ENCODE measurements at places on chromosomes 4 and X. TPM values are rescaled to one million over a fixed set of nuclear protein-coding genes. Genes with fewer than 3 reads are reported as not detected.

GRCh38 chrX:120768681-120769080 lies 107.0 kb downstream of the CT47B1 start:
- DNase-seq: no peak

DNA sequence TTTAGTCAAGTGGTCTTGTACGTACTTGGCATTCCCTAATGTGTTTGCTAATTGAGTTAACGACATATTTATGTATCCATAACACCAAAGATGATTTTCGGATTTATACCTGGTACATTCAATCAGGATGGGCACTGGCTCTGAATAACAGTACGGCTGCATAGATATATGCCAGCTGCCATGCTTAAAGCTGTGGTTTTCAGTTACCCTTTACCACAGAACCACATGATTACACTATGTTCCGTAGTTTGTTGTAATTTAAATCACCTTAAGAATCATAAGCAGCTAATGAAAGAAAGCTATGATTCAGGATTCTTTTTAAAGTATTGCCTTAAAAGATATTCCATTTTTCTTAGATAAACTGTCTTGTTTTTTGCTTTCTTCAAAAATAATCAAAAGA lies 53.6 kb downstream of the FIP1L1 start:
- no peak for DNase-seq

GRCh38 chrX:37876716-37877115 lies 29.3 kb upstream of the DYNLT3 start:
- no peak for DNase-seq

Gene MCUB
- total RNA-seq: 1.8 TPM

All from liver (tissue), 10 donors.